Adrenal gland (tissue), 19 donors: ENCODE measurements at places on chromosomes 1 and 21. TPM values are rescaled to one million over a fixed set of nuclear protein-coding genes. Genes with fewer than 3 reads are reported as not detected.

DNA sequence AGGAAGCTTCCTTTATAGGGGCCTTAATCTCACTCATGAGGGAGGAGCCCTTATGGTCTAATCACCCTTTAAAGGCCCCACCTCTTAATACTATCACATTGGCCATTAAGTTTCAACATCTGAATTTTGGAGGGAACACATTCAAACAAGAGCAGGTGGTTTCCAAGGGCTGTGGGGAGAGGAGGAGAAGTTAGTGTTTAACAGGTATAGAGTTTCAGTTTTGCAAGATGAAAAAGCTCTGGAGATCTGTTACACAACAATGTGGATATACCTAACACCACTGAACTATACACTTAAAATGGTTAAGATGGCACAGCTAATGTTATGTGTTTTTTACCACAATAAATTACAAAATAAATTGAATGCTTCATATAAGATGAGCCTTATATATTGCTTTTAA is 113.4 kb upstream of the DNAH14 start:
- no peaks in the 10 kb centered on the region for H3K4me1 ChIP-seq
- no peaks in the 10 kb centered on the region for H3K27me3 ChIP-seq
- no peak for DNase-seq
- H3K4me3 ChIP-seq: no peak overlapping the region

DNA sequence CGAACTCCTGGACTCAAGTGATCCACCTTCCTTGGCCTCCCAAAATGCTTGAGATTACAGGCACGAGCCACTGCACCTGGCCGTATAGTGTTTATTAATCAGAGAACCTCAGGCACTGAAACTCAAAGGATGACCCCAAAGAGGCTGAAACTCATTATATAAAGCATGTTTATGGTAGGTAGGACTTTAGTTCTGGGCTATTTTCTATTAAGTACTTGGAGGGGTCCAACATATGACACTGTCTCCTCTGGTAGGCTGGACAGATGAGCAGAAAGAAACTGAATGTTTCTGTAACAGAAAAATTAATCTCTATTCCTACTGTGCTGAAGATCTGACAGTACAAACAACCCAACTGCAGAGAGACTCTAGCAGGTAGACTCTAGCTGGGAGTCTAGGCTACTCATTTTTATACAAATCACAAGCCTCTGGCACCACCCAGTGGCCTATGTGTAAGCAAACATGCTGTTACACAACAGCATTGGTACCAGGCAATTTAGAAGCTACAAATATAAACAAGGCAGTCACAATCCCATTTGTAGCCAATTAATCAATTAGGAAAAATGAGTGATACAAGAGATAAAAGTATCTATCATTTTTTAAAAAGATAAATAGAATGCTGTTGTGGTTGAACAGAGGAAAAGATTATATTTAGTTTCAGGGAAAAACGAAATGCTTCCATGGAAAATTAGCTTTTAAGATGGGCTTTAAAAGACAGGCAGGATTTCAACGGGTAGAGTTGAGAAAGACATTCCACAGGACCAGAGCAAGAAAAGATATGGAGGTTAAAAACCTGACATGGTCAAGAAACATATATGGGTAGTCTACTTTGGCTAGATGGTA is 10.4 kb downstream of the DCAF8 start:
- H3K36me3 ChIP-seq: no peaks in the 10 kb centered on the region
- peak; percentile 84 for DNase-seq
- H3K27me3 ChIP-seq: no peaks in the 10 kb centered on the region
- H3K27ac ChIP-seq: no peak overlapping the region
- peaks cover 19% of the 10 kb centered on the region for H3K4me1 ChIP-seq

DNA sequence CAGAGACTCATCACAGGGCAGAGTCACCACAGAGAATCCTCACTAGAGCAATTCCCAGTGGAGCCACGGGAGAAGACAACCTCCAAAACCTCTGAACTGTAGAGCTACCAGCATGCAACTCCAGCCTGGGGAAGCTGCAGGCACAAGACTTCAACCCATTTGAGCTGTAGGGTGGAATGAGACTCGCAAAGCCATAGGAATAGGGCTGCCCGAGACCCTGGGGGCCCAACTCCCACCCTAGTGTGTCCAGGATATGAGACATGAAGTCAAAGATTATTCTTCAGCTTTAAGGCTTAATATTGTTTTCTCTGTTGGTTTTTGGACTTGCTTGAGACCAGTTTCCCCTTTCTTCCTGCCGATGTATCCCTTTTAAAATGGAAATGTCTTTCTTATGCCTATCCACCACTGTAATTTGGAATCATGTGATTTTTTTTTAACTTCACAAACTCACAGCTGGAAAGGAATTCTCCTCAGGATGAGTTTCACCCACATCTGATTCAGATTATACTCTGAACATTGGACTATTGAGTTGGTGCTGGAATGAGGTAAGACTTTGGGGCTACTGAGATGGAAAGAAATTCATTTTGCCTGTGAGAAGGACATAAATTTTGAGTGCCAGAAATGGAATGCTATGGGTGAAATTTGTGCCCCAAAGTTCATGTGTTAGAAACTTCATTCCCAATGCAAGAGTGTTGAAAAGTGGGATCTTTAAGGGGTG is 59.6 kb upstream of the ST6GALNAC5 start:
- H3K4me3 ChIP-seq: no peak overlapping the region
- DNase-seq: no peak
- H3K27me3 ChIP-seq: no peaks in the 10 kb centered on the region
- H3K27ac ChIP-seq: no peak overlapping the region
- H3K4me1 ChIP-seq: no peaks in the 10 kb centered on the region
- no peaks in the 10 kb centered on the region for H3K36me3 ChIP-seq

GRCh38 chr1:98086156-98086555 is 165.3 kb upstream of the DPYD start:
- no peak overlapping the region for H3K27ac ChIP-seq
- H3K36me3 ChIP-seq: no peaks in the 10 kb centered on the region
- no peaks in the 10 kb centered on the region for H3K27me3 ChIP-seq
- no peaks in the 10 kb centered on the region for H3K4me1 ChIP-seq
- no peak overlapping the region for H3K4me3 ChIP-seq

- no peak overlapping the region for H3K4me3 ChIP-seq
- H3K4me1 ChIP-seq: peaks cover 10% of the 10 kb centered on the region
- H3K36me3 ChIP-seq: no peaks in the 10 kb centered on the region
- no peak overlapping the region for H3K27ac ChIP-seq
- no peaks in the 10 kb centered on the region for H3K27me3 ChIP-seq
These were observed 178.6 kb downstream of the GPR52 start for GRCh38 chr1:174626031-174627025.

GRCh38 chr1:157969697-157970485 is 23.6 kb upstream of the KIRREL1 start:
- no peaks in the 10 kb centered on the region for H3K27me3 ChIP-seq
- DNase-seq: peak; percentile 68
- H3K4me1 ChIP-seq: peaks cover 14% of the 10 kb centered on the region

- H3K36me3 ChIP-seq: no peaks in the 10 kb centered on the region
- H3K4me3 ChIP-seq: no peak overlapping the region
- no peak for DNase-seq
- no peak overlapping the region for H3K27ac ChIP-seq
- no peaks in the 10 kb centered on the region for H3K27me3 ChIP-seq
These were observed 28.9 kb downstream of the ITLN2 start for GRCh38 chr1:160925652-160926244.

GRCh38 chr1:93807311-93807930 is 71.6 kb downstream of the DNTTIP2 start:
- H3K27ac ChIP-seq: no peak overlapping the region
- H3K4me1 ChIP-seq: peaks cover 8% of the 10 kb centered on the region
- no peak overlapping the region for H3K4me3 ChIP-seq
- no peak for DNase-seq
- H3K27me3 ChIP-seq: no peaks in the 10 kb centered on the region
- H3K36me3 ChIP-seq: no peaks in the 10 kb centered on the region

DNA sequence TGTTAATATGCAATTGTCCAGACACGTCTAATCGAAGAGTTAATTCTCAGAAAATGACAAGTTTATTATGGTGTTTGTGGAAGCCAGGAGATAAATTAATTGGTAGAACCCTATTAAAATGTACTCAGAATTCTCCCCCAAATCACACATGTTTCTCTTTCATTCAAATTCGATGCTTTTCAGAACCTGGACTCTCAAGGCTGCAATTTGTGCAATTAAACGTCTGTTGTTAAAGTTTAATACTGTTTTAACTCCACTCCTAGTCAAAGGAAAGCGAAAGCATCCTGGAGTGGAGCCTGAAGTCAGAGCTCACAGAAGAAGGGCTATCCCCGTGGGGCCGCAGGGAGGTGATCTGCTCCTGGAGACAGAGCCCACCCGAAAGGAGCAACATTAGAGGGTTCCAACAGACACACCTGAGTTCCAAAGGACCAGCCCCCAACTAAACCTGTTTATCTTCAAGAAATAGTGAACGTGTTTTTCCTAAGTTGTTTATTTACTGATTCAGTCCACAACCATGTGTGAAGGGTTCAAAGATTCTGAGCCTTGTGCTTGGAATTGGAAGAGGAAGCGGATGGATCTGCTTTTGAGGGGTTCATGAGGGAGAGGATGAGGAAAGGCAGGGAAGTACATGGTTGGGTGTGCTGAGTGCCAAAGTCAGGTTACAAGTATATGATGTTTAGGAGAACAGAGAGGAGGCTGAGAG is 68.0 kb upstream of the AKT3 start:
- H3K36me3 ChIP-seq: no peaks in the 10 kb centered on the region
- no peak for DNase-seq
- H3K4me1 ChIP-seq: peaks cover 13% of the 10 kb centered on the region

DNA sequence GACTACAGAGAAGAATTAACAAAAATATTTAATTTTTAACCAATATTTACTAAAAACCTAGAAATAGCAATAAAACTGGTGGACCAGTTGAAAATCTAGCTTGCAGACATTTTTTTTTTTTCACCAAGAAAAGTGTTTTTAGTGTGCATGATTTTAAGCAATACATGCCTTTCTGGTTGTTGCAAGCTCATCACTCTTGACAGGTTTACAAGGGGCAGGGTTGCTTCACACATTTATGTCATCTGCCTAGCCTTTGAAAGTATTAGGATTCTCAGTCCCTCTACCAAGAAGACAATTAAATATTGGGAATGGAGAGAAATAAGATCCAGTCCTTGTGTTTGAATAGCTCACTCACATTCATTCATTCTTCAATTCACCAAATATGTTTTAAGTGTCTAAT is 53.8 kb upstream of the LYPLAL1 start:
- no peak for DNase-seq
- H3K4me1 ChIP-seq: no peaks in the 10 kb centered on the region
- H3K36me3 ChIP-seq: no peaks in the 10 kb centered on the region
- no peak overlapping the region for H3K4me3 ChIP-seq

GRCh38 chr21:45554477-45555175 is 12.4 kb upstream of the SLC19A1 start:
- peaks cover 8% of the 10 kb centered on the region for H3K4me1 ChIP-seq
- DNase-seq: peak; percentile 85
- H3K36me3 ChIP-seq: no peaks in the 10 kb centered on the region
- no peaks in the 10 kb centered on the region for H3K27me3 ChIP-seq
- peak overlapping the region; percentile 88 for H3K27ac ChIP-seq

DNA sequence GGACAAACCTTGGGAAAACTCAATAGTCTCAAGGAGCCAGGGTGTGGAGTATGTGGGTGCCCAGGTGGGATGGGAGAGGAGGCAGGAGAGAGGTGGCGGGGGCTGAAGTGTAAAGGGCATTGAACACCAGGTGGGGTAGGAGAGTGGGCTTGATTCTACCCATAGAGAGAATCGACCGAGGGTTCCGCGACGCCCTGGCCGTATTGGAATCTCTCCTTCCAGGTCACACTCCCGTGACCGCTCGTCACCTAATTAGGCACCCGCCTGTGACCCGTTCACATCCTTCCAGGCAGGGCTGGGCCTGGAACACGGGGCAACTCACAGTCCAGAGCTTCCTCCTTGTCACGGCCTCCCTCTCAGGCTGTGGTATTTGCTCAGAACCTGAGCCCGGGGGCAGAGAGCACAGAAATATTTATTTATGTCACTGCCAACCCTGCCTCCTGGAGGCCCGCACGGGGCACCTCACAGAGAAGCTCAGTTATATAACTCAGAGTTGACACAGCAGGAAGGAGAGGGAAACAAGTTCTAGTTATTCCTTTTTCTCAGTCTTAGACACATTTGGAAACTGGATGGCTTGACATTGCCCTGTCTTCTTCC is 12.0 kb downstream of the NCMAP start:
- no peaks in the 10 kb centered on the region for H3K27me3 ChIP-seq
- no peak overlapping the region for H3K4me3 ChIP-seq

DNA sequence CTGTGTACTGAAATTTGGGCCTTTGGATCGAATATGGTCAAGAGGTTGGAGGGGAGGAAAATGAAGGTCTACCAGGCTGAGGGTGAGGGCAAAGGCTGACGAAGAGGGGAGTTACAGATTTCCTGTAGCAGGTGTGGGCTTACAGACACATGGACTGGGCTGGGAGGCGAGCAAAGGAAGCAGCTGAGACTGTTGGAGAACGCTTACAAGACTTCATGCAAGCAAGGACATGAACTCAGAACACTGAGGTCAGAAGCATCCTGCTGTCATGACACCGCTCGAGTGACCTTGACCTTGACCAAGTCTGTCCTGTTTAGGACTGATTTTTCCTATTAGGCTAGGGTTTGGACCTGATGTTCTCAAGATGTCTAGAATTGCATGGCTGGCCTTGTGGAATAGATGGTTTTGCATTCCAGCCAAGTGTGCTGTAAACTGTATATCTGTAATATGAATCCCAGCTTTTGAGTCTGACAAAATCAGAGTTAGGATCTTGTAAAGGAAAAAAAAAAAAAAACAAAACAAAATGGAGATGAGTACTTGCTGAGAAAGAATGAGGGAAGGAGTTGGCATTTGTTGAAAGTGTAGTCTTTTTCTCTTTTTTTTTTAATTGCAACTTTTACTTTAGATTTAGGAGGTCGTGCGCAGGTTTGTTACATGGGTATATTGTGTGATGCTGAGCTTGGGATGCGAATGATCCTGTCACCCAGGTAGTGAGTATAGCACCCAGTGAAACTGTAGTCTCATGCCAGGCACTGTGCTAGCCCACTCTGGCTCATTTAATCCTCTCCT is 5.8 kb downstream of the ELF3 start:
- H3K27ac ChIP-seq: no peak overlapping the region
- no peak overlapping the region for H3K4me3 ChIP-seq
- H3K27me3 ChIP-seq: no peaks in the 10 kb centered on the region
- no peak for DNase-seq

GRCh38 chr1:39898648-39899603 is 2.8 kb downstream of the MYCL start:
- H3K27me3 ChIP-seq: peaks cover 22% of the 10 kb centered on the region
- H3K36me3 ChIP-seq: no peaks in the 10 kb centered on the region
- H3K4me3 ChIP-seq: no peak overlapping the region
- no peak for DNase-seq
- H3K4me1 ChIP-seq: peaks cover 19% of the 10 kb centered on the region

GRCh38 chr1:200359610-200360163 is 50.1 kb downstream of the ZNF281 start:
- H3K27ac ChIP-seq: no peak overlapping the region
- no peaks in the 10 kb centered on the region for H3K36me3 ChIP-seq
- H3K4me3 ChIP-seq: no peak overlapping the region
- DNase-seq: no peak
- H3K4me1 ChIP-seq: no peaks in the 10 kb centered on the region

Gene CR1L
- total RNA-seq: 0.47 TPM

Gene INAVA
- total RNA-seq: 0.46 TPM

Gene AADACL3
- total RNA-seq: not detected

Gene KRTAP10-1
- not detected for total RNA-seq

Gene KDM1A
- 59.4 TPM for total RNA-seq

Gene ZSWIM5
- total RNA-seq: 34.0 TPM

Gene SLC25A34
- total RNA-seq: 5.5 TPM

Gene CASZ1
- total RNA-seq: 8.3 TPM
